ENCODE measurements at places on chromosomes 2 and 18. TPM values are rescaled to one million over a fixed set of nuclear protein-coding genes. Genes with fewer than 3 reads are reported as not detected.

The NPHP1 gene
- 6.8 TPM for total RNA-seq

The GMPPA gene
- 36.9 TPM for total RNA-seq

The ST6GAL2 gene
- 13.1 TPM for total RNA-seq

The TTR gene
- total RNA-seq, result 0.42 TPM

The MC2R gene
- total RNA-seq, result not detected

The PAX3 gene
- total RNA-seq, result not detected

The OXER1 gene
- not detected for total RNA-seq

All from A549 treated with AZD2906 at 1 μM for 4 hours (cell line).